ENCODE measurements at places on chromosomes 13 and 19. TPM values are rescaled to one million over a fixed set of nuclear protein-coding genes. Genes with fewer than 3 reads are reported as not detected.

- no peaks in the 10 kb centered on the region for H3K27me3 ChIP-seq
- no peak for DNase-seq
- H3K36me3 ChIP-seq: no peaks in the 10 kb centered on the region
- H3K4me3 ChIP-seq: no peak overlapping the region
- no peak overlapping the region for H3K27ac ChIP-seq
Measured at GRCh38 chr13:53336441-53337160, 308.0 kb downstream of the OLFM4 start.

DNA sequence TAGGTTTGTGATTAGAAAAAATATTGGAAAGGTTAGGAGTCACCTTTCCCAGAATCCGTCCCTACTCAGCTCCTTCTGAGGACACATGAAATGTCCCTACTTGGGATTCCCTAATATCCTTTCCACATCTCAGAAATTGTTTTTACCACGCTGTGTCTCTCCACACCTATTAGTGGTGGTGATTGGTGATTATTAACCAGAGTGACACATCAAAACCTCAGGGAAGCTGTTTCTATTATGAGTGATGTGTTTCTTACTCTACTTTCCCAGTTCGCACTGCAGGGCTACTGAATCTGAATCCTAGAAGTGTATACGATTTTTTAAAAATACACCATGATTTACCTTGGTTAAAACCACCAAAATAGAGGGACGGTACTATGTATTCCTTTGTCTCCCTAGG is 460.8 kb downstream of the TBC1D4 start:
- no peak for DNase-seq
- H3K4me3 ChIP-seq: no peak overlapping the region
- H3K27ac ChIP-seq: no peak overlapping the region
- H3K36me3 ChIP-seq: no peaks in the 10 kb centered on the region
- H3K27me3 ChIP-seq: no peaks in the 10 kb centered on the region
- H3K4me1 ChIP-seq: no peaks in the 10 kb centered on the region

DNA sequence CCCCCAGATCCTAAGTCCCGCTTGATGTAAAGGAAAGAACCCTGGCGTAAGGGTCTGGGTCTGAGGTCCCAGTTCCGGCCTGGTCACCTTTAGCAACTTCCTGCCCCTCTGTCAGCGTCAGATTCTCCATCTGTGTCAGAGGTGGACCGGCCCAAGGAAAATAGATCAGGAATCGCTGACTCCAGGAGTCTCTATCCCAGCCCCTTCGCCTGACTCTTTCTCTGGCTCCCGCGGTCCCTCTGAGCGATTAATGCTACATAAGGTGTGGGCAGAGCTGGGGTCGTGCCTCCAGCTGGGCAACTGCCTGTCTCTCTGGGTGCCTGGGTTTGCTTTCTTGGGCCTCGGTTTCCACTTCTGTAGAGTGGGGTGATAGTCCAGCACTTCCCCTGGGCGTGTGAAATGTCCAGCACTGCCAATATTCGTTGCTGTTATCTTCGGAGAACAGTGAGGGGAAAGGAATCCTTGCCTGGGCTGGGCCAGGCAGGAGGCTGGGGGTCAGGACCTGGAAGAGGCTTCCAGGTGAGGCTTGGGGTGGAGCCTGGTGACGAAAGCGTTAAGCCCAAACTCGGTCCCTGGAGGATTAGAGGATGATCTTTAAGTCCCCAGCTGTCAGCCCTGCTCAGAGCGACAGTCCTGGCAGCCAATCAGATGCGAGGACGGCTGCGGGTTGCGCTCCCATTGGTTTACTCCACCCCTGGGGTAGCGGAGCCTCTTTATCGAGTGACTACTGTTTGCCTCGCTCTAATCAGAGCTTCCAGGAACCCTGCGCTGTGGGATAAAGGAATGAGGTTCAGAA is 767 bp downstream of the ABCA7 start:
- peaks cover 17% of the 10 kb centered on the region for H3K4me1 ChIP-seq
- H3K4me3 ChIP-seq: peak overlapping the region; percentile 54
- peaks cover 25% of the 10 kb centered on the region for H3K36me3 ChIP-seq

Gene GNA15
- total RNA-seq: 7.1 TPM

Gene PRTN3
- total RNA-seq: not detected

Gene ZNF442
- 0.21 TPM for total RNA-seq

Gene NCAN
- total RNA-seq: not detected

Gene SYNE4
- total RNA-seq: not detected

Gene RASGRP4
- total RNA-seq: 0.64 TPM

All from ascending aorta (tissue), 2 donors.